Dermis blood vessel endothelial cell (primary cell): ENCODE measurements at places on chromosomes 3 and 15.

GRCh38 chr15:40630313-40630712 is 36.3 kb downstream of the KNL1 start:
- no peak for DNase-seq

- no peak for DNase-seq
These were observed 188.8 kb downstream of the FEZF2 start for GRCh38 chr3:62184559-62184958.

- DNase-seq = no peak
These were observed 302.2 kb downstream of the PTPRG start for GRCh38 chr3:61863579-61863978.

- DNase-seq = no peak
These were observed 127.3 kb upstream of the MRPL3 start for GRCh38 chr3:131630097-131630496.

- peak; percentile 6 for DNase-seq
These were observed 124.9 kb downstream of the PTPRG start for GRCh38 chr3:61686228-61686648.

- peak; percentile 50 for DNase-seq
These were observed 65.5 kb downstream of the CORO2B start for GRCh38 chr15:68644083-68644904.

DNA sequence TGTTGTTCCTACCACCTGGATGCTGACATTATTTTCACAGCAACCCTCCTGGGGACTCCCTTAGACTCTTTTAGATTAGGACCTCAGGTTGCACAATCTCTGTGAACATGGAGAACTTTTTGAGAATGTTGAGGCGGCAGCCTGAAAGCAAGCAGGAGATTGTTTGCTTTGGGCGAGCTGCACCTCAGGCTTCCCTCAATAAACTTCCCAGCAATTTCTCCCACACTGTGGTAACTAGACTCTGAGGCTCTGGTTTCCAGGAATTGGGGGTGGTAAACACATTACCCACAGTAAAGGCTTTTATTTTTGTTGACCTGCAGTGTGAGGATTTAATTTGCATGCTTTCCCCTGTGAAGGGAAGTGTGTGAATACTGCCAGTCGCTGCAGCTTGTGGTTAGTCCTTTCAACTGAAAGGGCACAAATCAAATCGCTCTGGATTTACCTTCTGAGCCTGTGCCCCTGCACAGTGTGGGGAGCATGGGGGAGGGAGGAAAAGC is 35.2 kb upstream of the SIAH2 start:
- DNase-seq = no peak

GRCh38 chr3:165523801-165524200 is 313.4 kb downstream of the BCHE start:
- DNase-seq = no peak

DNA sequence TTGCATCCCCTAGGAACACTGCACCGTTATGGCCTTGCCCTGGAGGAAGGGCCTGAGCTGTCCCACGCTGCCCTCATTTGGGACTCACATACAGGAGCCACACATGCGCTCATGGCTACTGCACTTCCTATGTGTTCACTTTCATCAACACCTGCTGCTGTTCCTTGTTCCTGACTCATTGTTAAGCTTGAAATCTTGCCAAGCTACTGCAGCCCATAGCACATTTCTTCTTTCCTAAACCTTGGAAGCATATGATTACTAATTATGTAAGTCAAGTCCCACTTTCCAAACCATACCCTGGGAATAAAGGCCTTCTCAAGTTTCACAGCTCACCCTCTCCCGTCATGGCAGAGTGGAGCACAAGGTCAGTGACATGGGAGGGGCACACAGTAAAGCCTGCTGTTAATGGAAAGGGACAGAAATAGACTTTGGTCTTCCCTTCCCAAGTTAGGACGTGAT is 307.9 kb downstream of the CLSTN2 start:
- no peak for DNase-seq

DNA sequence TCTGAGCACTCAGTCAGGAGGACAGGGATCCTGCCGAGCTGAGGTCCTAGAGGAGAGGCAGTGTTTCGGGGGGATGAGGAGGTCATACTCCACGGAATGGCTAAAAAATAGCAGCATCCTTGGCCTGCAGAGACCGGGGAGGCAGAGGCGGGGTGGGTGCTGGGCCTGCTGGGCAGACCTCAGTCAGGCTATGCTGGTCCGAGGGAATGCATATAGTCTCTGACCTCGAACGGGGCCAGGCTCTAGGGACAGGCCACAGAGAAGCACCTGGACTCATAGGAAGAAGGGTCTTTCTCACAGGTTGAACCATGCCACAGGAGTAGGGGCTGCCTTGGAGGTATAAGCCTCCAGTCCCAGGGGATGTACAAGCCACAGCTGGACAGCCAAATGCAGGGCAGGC is 14.0 kb upstream of the SKIC8 start:
- no peak for DNase-seq

GRCh38 chr3:124504332-124505059 is 225.8 kb upstream of the UMPS start:
- DNase-seq = peak; percentile 24

- no peak for DNase-seq
These were observed 1034.1 kb downstream of the MCTP2 start for GRCh38 chr15:95265419-95265997.

DNA sequence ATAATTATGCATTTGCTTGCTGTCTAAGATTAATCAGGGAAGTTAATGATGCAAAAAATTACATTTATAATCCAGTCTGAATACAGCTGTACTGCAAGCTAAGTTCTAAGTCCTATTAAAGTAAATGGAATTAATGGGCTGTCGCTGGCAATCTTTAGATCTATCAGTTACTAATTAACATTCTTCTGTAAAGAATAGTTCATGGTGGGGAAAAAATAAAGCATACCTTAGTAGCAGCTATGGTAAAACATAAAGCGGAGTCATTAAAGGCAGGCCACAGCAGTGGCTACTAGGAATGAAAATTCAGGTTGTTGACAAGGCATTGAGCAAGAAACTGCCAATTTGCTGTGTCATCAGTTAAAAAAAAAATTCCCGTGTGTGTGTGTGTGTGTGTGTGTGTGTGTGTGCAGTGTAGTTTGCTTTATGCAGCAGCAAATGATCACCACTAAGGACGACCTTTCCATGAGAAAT is 129.8 kb downstream of the ZNF385D start:
- DNase-seq = no peak

DNA sequence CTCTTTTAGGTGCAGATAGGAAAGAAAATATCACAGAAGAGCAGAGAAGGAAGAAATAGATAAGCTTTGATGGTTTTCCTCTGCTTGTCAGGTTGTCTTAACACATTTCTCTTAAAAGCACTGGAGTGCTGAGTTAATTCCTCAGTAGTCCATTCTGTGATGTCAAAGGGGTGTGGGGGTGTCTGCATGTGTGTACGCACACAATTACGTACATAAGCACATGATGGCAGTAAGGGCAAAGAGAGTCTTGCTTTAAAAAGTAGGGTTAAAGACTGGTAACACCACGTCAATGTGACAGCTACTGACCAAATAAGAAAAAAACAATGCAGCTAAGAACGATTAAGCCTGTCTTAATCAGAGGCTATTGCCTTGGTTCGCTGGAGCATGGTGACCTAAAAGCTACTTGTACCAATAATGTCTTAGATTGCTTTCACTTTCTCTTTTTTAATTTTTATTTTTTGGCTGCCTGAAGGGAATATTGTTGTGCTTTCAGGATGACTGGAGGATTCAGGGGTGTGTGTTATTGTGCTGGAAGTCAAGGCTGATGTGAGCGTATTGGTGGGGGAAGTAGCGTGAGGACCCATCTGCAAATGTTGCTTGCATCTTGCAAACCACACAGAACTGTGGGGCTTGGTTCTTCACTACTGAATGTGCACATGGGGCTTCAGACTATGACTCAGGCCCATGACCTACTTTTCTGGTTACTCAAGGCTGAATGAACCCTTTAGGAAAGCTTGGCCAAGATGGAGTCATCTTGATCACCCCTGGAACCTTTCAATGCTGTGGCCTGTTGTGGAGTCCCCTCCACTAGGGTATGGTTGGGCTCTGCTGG is 417.8 kb upstream of the TPM1 start:
- DNase-seq = no peak

DNA sequence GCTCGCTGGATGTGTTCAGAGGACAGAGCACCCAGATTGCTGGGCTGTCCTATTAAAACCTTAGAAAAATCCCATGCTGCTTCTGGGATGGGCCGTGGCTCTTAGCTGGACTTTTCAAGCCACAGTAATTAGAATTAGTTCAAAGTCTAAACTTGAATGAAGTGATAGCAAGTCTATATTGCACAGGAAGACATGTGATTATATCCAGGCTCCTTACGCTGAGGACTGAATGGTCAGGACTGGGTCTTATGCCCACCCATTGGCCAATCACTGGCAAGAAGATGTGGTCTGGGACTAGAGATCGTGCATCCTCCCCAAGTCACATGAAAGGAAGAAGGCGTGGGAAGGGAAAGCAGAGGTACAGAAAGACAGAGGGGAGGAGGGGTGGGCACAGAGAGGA is 227.6 kb downstream of the FAM43A start:
- no peak for DNase-seq

- DNase-seq = no peak
These were observed 13.3 kb upstream of the IQCF1 start for GRCh38 chr3:51916418-51916817.

GRCh38 chr15:52424856-52425431 is 103.7 kb downstream of the MYO5A start:
- no peak for DNase-seq

DNA sequence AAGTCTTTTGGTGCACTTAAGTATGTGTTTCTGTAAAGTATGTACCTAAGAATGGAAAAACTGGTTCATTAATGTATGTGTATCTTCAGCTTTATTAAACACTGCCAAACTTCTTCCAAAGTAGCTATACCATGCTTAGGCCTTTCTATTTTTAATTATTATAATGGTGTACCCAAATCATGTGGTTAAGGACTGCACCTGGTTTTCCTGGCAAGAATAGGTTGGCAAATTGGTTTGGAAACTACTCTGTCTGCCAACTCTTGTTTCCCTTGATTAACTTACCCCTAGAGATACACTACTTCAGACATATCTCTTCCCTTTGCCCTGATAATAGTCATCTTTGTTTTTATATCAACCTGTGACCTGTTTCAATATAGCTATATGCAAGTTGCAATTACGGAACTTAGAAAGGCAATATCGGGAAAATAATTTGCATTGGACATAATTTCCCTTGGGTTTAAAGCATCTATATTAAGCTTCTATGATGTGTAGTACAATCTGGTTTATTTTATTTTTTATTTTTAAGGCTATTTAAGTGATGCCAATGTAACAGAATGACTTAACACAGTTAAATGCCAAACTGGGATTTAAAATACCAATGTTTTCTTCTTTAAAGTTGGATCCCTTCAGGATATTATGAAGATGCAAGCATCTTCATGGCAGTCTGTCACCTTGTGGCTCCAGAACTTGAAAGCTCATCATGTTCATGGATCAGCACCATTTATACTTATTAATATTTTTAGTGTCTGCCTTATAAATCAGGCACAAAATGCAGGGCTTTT is 40.6 kb upstream of the TMEM108 start:
- no peak for DNase-seq

GRCh38 chr3:40417845-40418543 is 31.0 kb downstream of the ENTPD3 start:
- no peak for DNase-seq

GRCh38 chr3:120443626-120444123 is 7.1 kb downstream of the FSTL1 start:
- no peak for DNase-seq
